ENCODE measurements at places on chromosomes 7 and 10. TPM values are rescaled to one million over a fixed set of nuclear protein-coding genes. Genes with fewer than 3 reads are reported as not detected.
A peak's percentile ranks its signal among the peaks of the same experiment; 100 is the strongest.

DNA sequence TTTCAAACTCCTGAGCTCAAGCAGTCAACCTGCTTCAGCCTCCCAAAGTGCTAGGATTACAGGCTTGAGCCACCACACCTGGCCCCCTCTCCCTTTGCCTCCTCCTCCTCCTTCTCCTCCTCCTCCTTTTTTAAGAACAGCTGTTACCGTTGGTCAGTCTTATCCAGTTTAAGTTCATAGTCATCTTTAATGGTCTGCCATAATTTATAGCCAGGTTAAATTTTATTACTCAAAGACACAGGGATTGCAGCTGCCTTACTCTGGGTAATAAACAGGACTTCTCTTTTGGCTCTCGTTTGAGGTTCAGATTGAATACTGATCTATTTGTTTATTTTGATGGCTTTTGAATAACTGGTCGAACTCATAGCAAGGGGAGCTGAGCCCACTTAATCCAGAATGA lies 35.2 kb downstream of the ATOH7 start:
- no peaks in the 10 kb centered on the region for H3K36me3 ChIP-seq
- H3K27me3 ChIP-seq = peaks cover 21% of the 10 kb centered on the region
- H3K4me3 ChIP-seq = no peak overlapping the region

GRCh38 chr10:107771066-107771465 lies 606.6 kb upstream of the SORCS1 start:
- H3K36me3 ChIP-seq = no peaks in the 10 kb centered on the region
- no peaks in the 10 kb centered on the region for H3K4me1 ChIP-seq
- DNase-seq = no peak
- H3K27ac ChIP-seq = no peak overlapping the region

Gene EPDR1
- total RNA-seq = 3.8 TPM

Gene FAM237B
- not detected for total RNA-seq

Gene DENND2A
- 6.2 TPM for total RNA-seq

DNA sequence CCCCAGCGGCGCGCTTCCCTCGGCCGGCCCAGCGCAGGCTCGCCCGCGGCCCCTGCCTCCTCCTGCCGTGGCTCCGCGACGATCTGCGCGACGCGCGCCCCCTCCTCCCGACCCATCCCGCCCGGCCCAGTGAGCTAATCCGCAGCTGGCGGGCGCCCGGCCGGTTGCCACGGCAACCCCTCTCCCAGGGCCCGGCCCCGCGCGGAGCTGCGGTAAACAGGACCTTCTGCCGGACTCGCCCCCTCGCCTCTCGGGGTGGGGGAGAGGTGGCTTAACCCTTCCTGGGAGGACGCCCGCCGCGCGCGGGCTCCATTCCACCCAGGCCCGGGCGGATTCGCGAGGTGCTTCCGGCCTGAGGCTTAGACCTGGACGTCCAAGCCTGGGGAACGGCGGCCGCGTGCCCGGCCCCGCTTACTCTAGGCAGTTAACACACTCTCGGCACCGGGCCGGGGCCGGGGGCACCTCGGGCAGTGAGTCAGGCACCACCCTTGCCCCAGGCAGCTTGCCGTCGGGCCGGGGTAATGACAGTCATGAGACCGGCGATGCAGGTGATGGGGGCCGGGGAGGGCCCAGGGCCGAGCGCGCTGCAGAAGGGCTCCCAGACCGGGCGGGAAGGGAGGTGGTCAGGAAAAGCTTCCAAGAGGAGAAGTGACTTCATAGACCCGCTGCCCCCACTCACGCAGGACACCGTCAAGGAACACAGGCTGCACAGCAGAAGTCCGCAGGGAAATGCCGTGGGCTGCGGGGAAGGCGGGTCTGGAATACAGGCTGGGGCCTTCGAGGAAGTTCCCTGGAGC lies at the start of gene DENND2A:
DENND2A (minus strand) TSS at position 87 of the 797 bp plus-strand sequence. CDS start 38,416 bp downstream, outside the sequence.
- DNase-seq = peak; percentile 96
- no peaks in the 10 kb centered on the region for H3K27me3 ChIP-seq
- H3K36me3 ChIP-seq = no peaks in the 10 kb centered on the region
- H3K27ac ChIP-seq = peak within 1 kb of the TSS; percentile 81

Data from stomach (tissue), 19 donors.